IMR-90 (cell line): ENCODE measurements at places on chromosomes 5 and 9. TPM values are rescaled to one million over a fixed set of nuclear protein-coding genes. Genes with fewer than 3 reads are reported as not detected.

DNA sequence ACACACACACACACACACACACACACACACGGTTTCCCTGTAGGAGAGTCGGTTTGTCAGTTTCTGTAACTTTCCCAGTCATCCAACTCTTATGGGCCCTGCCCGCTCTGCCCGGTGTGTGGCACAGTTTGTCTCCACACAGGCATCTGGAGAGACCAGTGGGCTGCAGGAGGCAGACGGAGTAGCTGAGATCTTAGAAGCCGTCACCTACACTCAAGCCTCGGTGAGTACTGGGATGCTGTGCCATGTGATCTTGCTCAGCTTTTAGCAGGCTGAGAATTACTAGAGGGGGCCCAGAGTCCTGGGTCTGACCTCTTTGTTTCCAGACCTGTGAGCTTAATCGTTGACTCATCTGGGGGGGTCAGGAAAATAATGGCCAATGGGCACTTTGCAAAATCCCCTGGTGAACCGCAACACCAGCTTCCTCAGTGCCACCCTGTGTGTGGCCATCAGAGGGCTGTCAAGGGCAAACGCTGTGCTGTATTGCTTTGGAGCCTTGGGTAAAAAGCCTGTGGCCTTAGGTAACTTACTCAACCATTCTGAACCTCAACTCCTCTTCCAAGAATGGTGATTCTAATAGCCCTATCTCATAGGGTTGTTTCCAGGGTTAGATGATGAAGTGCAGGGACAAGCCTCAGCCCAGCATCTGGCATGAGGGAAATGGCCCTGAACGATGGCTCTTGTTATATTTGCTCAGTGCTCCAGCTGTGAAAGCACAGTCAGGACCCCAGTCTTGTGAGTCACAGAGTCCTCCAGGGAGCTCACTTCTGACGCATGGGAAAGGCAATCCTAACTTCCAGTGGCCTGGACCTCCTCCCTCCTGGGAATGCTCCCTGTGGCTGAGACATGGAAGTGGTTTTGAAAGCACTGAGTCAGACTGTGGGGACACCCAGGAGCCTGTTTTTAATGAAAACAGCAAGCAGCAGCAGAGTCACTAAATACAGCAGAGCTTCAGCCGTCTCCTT is 45.6 kb downstream of the COL15A1 start:
- DNase-seq, result peak; percentile 100

GRCh38 chr9:128493424-128493823 is 11.1 kb upstream of the GLE1 start:
- DNase-seq, result no peak

DNA sequence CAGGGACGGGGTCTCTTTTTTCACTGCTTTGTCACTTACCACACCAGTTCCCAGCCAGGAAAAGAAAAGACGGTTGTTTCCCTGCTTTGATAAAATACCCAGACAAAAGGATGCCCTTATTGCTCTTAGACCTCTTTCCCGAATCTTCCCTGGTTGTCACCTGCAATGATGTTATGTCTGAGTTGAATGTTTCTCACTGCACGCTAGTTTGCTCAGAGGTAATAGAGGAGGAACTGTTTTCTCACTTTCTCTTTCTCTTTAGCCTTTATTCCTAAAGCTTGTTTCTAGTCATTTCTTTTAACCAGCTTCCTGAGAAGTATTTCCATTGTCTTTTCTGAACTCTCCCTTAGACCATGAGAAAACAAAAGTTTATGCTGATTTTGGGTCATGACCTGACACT is 32.9 kb downstream of the ACER2 start:
- DNase-seq, result no peak

HTR1A gene
- total RNA-seq, result not detected in 2 replicates

DOCK2 gene
- total RNA-seq, result 1.4 and 3.0 TPM in 2 replicates

ROPN1L gene
- 0.28 and 0.36 TPM in 2 replicates for total RNA-seq

TMEM215 gene
- not detected in 2 replicates for total RNA-seq

DNA sequence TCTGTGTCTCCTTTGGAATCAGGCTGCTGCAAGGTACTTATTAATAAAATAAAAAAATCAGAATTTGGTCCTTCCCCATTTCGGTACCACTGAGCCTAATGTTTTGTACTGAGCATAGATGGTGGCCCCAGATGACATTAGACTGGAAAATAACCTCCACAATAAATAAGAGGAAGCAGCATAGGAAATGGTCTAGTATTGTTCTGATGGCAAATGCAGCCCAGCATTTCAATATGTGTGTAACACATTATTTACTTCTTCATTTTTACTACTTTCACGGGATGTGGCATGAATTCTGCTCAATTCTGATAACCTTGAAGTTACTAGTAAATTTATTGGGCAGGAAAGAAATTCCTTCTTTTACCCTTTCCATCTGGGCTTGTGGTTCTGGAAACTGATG is 295.6 kb downstream of the ADGRV1 start:
- DNase-seq, result no peak

- DNase-seq, result peak; percentile 87
Observed at GRCh38 chr5:154287136-154287535, 96.6 kb downstream of the GALNT10 start.

DNA sequence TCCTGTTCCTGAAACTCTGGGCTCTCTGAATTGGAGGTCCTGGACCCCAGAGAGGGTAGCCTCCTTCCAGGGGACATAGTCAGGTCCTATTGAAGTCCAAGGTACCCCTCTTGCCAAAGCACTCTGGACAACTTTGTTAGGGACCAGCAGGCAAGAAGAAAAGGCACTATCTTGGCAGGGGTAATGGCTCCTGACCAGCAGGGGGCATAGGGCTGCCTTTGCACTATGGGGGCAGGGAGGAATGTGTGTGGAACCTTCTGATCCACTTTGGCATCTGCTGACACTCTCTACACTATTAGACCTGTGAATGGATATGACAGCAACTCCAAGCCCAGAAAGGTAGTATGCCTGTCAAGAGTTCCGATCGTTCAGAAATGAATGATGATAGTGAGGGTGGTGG is 179.0 kb upstream of the CD180 start:
- no peak for DNase-seq

FAM151B gene
- total RNA-seq, result 2.8 and 2.9 TPM in 2 replicates

GALNT12 gene
- 2.5 TPM in 2 replicates for total RNA-seq

GRCh38 chr9:23563517-23563916 is 262.5 kb downstream of the ELAVL2 start:
- no peak for DNase-seq

GRCh38 chr5:400282-401145 is 42.5 kb upstream of the EXOC3 start:
- DNase-seq, result peak; percentile 82

DNA sequence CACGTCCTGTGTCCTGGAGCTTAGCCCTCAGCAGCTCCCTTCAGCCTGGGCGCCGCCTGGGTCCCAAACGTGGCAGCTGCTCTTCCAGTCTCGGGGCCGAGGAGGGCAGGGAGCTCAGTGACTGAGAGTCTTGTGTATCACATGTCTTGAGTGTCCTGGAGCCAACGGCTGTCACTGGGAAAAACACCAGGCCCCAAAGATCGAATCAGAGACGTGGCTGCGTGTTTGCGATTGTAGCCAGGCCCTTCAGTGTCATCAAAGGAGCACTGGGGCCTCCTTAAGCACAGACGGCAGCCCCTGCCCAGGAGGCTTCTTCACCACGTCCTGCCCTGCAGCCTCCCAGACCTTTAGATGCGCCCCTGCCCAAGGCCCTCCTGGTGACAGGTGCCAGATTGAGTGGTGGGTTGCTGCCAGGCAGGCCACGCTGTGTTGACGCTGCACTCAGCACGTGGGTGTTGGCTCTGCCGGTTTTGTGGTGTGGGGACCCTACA is 5.7 kb upstream of the EXOC3 start:
- no peak for DNase-seq

CAMK4 gene
- total RNA-seq, result 4.8 and 6.7 TPM in 2 replicates

EFNA5 gene
- 1.6 and 2.2 TPM in 2 replicates for total RNA-seq

DNA sequence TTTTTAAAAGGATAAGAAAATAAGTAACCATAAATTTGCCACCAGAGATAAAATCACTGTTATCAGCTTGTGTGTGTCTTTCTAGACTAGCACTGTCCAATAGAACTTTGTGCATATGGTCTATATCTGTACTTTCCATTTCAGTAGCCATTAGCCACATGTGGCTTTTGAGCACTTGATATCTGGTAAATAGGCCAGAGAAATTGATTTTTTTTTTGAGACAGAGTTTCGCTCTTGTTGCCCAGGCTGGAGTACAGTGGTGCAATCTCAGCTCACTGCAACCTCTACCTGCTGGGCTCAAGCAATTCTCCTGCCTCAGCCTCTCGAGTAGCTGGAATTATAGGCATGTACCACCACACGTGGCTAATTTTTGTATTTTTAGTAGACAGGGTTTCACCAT is 17.8 kb downstream of the RBM27 start:
- no peak for DNase-seq

GRCh38 chr5:127909066-127909465 is 174.5 kb upstream of the SLC12A2 start:
- peak; percentile 55 for DNase-seq

ANKRD34B gene
- total RNA-seq, result not detected in 2 replicates

- DNase-seq, result peak; percentile 75
Observed at GRCh38 chr9:70003901-70004714, 39.5 kb upstream of the MAMDC2 start.

GRCh38 chr5:154984946-154985516 is 28.5 kb upstream of the KIF4B start:
- DNase-seq, result no peak

DNA sequence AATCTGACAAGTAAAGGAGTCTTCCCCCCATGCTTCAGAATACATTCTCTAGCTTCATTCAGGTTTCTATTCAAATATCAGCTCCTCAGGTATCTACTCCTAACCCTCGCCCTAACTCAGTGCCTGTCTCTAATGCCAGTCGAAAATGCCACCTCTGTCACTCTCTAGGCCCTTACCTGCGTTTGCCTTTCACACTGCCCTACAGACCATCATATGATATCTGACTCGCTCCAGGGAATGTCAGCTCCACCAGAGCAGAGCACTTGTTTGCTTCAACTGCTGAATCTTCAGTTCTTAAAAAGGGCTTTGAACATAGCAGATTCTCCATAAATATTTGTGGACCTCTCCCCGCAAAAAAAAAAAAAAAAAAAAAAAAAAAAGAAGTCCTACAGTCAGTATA is 46.7 kb downstream of the ADRB2 start:
- no peak for DNase-seq

- DNase-seq, result no peak
Observed at GRCh38 chr9:135655317-135655716, 7.8 kb upstream of the LCN9 start.

SOX30 gene
- not detected in 2 replicates for total RNA-seq

RUFY1 gene
- total RNA-seq, result 19.5 and 27.8 TPM in 2 replicates

DNA sequence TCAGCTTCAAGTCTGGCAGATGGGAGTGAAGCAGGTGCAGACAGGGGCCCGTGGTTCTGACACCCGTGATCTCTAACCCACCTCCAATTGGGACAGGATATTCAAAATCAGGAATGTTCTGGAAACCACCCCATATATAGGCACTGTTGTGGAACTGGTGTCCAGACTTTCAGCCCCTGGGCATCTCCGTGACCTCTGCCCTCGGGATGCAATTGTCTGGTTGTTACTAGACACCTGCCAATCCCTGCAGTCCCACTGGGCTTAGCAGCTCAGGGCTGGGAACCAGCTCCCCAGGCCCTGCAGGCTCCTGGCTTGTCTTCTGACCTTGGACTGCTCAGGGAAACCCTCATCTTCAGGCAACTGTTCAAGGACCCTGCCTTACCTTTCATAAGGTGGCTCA is 38.8 kb downstream of the NTNG2 start:
- no peak for DNase-seq

GRCh38 chr9:71179183-71179582 is 57.8 kb upstream of the TRPM3 start:
- DNase-seq, result no peak

- no peak for DNase-seq
Observed at GRCh38 chr9:87734106-87734505, 8.2 kb downstream of the CTSL start.

- DNase-seq, result no peak
Observed at GRCh38 chr9:104783588-104783987, 19.7 kb downstream of the NIPSNAP3B start.

GRCh38 chr5:33685873-33686755 is 205.7 kb downstream of the ADAMTS12 start:
- DNase-seq, result no peak

- DNase-seq, result no peak
Observed at GRCh38 chr5:1366514-1366913, 21.6 kb upstream of the CLPTM1L start.

GRCh38 chr5:172911628-172911880 is 47.7 kb upstream of the RPL26L1 start:
- no peak for DNase-seq

GRCh38 chr9:19151425-19152159 is 24.3 kb upstream of the PLIN2 start:
- no peak for DNase-seq

TICAM2 gene
- total RNA-seq, result 4.3 and 6.9 TPM in 2 replicates

- peak; percentile 80 for DNase-seq
Observed at GRCh38 chr9:129166623-129167557, 11.2 kb downstream of the IER5L start.

DNA sequence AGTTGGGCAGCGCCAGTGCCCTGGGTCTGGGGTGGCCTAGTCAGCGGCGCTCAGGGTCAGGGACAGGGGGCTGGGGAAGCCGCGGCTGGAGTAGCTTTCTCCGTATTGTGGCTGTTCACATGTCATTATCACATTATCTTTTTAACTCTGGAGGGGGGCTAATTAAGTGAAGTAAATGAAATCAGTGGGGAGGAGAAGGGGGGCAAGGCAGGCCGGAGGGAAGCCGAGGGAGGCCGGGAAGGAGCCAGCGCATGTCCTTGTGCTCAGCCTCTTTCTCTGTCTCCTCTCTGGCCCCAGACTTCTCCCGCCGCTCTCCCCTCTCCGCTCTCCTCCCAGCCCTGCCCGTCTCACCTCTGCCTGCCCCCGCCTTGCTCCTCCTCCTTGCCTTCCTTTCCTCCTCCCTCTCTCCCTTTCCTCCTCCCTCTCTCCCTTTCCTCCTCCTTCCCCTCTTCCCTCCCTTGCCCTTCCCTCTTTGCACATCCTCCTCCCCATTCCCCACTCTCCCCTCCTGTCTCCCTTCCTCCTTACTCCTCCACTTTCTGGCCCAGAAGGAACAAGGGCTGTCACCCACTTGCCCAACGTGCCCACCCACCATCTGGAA is 38.7 kb downstream of the ASS1 start:
- no peak for DNase-seq

BTNL8 gene
- not detected in 2 replicates for total RNA-seq
